ENCODE measurements at places on chromosomes 16 and 17.
A peak's percentile ranks its signal among the peaks of the same experiment; 100 is the strongest.

- no peak for DNase-seq
These were observed 13.3 kb upstream of the NUDT16L1 start for GRCh38 chr16:4679850-4680636.

DNA sequence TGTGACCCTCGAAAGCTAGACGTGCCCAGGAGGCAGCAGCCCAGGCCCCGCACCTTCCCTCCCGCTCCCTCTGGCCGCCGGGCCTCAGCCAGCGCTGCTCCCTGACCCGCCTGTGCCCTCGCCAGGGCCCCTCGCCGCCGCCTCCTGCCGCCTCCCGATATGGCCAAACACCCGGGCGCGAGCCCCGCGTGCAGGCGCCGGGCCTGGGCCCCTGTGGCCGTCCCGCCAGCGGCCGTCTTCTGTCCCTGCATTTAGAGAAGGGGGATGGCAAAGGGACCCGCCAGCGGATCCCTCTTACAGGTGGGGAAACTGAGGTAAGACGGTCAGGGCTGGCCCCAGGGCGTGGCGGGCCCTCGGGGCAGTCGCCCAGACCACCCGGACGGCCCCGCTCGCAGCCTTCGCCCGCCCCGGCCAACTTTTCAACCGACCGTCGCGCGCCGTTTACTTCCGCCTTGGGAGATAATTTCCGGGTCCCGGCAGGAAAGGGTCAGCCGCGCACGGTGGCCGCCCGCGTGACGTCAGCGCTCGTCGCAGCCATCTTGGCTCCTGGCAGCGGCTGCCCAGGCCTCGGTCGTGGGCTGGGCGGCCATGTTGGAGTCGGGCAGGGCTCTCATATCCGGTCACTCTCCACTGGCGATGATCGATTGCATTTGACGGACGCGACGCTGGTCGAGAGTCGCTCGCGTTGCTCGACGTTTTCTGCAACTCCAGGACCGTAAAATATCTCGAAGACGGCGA lies 7.0 kb upstream of the GNG13 start:
- DNase-seq, result peak; percentile 89

DNA sequence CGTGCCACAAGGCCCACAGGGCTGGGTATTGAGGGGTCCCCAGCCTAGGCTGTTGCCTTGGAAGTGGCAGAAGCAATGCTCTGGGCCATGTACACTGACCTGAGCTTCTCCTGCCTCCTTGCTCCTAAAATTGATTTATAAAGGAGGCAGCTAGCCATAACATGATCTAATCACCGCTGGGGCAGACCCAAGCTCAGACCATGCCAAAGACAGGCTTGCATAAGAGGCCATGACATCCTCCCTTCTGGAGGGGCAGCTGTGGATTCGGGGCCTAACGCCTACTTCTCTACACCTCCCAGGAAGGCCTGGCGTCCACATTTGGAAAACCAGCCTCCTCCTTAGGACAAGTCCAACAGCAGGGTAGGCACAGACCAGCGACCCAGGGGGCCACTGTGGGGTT lies 12.3 kb downstream of the HSD11B2 start:
- no peak for DNase-seq

- DNase-seq, result no peak
These were observed 1.4 kb downstream of the YPEL2 start for GRCh38 chr17:59332749-59333377.

DNA sequence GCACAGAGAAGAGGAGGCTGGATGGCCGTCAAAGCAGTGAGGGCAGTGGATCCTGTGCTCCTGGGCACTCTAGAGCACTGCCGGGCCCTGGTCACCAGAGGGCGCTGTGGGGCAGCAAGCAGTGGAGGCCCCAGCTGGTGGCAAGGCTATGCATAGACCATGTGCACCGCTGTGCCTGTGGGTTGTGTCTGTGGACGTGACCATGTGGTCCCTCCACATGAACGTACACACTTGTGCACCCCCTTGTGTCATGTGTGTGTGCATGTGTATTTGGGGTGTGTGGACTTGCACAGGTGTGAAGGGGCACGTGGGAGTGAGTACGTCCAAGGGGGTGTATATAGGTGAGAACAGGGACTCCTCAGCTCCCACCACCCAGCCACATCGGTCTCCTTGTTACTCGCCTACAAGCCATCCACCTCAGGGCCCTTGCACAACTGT lies 4.4 kb upstream of the MAP2K3 start:
- peak; percentile 91 for DNase-seq

DNA sequence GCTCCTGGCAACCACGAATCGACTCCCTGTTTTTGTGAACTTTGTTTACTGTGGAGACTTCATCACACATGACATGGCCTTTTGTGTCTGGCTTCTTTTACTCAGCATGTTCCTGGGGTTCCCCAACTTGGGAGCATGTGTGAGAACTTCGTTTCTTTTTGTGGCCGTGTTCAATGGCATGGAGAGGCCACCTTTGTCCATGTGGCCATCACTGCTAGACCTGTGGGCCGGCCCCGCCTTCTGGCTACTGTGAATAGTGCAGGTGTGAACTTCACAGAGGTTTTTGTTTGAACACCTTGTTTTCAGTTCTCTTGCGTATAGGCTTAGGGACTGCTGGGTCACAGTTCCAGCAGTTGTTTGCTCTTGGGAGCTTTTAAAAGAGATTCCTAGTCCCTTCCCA lies 5.7 kb upstream of the SLC38A8 start:
- DNase-seq, result no peak

DNA sequence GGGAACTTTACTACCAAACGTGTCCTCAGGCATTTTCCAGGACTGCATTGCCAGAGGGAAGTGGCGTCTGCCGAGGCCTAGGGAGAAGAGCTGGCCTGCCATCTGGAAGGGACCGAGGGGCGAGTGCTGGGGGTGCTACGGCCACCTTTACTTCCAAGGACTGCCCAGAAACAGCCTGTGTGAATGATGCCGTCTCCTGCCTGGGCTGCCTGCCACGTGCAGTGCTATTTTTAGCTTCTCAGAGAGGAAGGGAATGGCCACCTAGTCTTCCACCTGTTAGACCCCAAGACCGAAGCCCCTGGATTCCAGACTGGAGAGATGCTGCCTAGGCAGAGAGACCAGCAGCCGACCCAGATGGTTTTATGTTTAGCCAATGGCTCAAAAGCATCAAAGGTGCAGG lies 57.2 kb downstream of the VAC14 start:
- no peak for DNase-seq

GRCh38 chr17:28320215-28321061 lies 1.4 kb downstream of the TMEM97 start:
- no peak for DNase-seq

DNA sequence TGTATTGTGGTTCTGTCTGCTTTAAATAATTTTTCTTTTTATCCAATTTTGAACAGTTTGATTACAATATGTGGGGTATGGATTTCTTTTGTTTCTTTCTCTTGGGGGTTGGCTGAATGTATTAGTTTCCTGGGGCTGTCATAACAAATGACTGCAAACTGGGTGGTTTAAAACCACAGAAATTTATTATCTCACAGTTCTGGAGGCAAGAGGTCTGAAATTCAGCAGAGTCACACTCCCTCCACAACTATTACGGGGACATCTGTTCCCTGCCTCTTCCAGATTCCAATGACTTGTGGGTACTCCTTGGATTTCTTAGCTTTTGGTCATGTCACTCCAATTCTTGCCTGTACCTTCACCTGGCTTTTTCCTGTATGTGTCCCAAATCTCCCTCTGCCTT lies 23.7 kb downstream of the COX11 start:
- peak; percentile 67 for DNase-seq

DNA sequence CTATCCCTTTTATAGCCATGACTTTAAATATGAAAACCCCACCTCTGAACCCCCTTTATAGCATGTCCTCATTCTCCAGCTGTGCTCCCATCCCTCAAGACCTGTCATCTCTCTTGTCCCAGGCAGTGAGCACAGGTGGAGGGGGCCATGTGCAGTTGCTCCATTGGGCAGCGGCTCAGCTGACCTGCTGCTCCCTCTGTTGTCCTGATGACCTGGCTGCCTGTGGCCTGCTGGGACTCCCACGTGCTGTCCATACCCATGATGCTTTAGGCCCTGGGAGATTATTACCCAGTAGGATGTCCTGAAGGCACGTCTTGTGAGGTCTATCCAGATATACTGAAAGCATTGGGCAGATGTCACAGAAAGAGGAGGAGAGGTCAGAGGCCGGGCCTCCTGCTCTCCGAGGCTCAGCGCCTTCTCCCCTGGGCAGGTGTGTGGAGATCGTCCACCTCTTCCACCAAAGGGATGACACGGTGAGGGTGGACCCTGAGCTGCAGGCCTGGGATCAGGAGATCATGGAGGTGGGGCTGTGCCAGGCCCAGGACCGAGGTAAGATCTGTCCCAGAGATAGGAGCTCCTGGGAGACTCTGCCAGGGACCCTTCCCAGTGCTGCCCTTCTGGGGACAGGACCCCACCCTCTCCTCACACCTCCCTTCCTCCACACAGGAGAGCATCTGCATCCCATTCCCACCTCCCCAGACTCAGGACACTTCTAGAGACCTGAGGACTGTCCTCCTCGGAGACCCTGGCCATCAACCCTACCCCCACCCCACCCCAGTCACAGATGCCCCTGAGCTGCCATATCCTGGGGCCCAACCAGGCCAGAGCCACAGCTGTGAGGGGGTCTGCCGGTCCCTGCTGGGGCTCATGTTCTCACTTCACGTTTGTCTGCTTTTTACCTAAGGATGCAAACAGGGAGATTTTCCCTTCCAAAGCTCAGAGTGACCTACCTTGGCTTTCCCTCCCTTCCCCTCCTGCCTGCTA lies 58.0 kb downstream of the GOSR1 start:
- DNase-seq, result no peak

DNA sequence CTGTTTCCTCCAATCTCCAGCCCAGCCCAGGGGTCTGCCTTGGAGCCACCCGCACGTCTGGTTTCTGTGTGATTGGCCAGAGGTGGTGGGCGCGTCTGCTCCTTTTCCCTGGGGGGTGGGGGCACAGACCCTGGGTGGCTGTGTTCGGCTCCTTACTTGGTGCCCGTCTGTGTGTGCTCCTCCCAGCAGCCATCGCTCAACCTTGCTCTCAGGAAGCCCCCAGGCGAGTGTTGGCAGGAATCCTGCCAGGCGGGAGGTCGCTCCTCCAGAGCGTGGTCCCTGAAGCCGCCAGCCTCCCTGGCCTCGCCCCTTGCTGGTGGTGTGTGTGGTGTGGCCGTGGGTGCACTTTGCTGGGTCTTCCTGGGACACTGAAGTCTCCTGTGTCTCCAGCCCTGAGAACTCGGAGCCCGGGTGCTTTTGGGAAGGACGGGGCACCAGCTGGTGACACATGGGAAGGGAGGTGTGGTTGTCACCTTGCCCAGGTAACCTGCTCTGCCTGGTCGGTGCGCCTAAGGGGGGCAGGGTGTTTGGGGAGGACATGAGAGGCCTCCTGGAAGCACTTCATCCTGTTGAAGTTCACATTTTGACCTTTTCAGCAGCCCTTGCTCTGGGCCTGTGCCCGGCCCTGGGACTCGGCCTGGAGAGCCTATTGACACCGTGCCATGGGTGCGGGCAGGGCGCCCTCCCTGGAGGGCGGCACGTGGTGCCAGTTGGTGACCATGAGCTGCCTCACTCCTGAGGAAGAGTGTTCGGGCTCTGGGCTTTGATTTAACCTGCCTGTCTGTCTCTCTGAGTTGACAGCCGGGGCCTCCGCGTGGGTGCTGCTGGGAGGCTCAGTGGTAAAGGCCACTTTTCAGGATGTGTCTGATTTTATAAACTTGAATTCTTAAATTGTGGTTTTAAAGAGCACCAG lies 49.0 kb upstream of the ZNF750 start:
- DNase-seq, result no peak

DNA sequence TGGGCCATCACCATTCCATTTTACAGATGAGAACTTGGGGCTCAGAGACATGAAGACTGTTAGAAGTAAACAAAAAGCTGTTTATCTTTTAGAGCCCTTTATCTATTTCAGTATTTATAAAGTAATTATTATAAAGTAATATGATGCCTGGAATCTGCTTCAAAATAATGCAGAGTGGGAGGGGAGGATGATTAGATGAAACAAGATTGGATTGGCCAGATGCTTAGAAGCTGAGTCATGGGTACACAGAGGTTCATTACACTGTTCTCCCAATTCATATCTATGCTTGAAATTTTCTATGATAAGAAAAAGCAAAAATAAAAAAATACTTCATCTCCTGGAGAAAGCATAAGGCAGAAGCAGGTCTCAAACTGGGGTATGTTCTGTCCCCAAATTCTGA lies 29.4 kb downstream of the TOM1L2 start:
- DNase-seq, result no peak

- no peak for DNase-seq
These were observed 19.6 kb upstream of the EEF2K start for GRCh38 chr16:22186517-22186916.

GRCh38 chr17:80025796-80026195 lies 9.9 kb downstream of the TBC1D16 start:
- DNase-seq, result no peak

- DNase-seq, result no peak
These were observed 63.0 kb downstream of the NUP93 start for GRCh38 chr16:56792967-56793366.

- DNase-seq, result no peak
These were observed 6.1 kb downstream of the WWOX start for GRCh38 chr16:78105517-78105916.

- DNase-seq, result peak; percentile 24
These were observed 2.0 kb upstream of the TMEM11 start for GRCh38 chr17:21215935-21216334.

DNA sequence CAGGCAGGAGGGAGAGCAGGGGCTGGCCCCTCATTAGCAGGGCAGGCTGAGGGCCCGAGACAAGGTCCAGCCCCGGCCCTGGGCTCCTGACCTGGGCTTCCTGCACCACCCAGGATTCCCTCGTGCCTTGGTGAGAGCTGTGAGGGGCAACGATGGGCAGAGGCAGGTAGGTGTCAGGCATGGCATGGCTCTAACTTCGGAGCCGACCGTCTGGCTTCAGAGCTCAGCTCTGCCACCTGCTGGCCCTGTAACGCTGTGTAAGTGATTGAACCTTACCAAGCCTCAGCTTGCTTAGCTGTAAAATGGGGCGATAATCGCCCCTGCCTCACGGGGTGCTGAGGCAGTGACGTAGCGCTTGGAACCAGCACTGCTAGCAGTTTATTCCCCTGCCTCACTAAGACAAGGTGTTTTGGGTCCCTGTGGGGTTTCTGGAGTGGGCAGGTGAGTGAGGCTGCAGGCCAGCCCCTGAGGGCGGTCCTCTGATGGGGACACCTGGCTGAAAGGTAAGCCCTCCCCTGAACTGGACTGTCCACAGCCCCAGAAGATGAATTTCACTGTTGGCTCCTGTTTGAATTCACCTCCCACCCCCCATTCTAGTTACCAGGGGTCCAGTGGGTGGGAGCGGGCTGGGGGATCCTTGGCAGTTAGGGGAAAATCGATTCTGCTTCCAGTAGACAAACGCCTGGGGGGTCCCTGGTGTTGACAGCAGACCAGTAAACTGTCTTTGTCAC lies 184.8 kb upstream of the GSE1 start:
- peak; percentile 70 for DNase-seq

- no peak for DNase-seq
These were observed 45.9 kb upstream of the HS3ST3A1 start for GRCh38 chr17:13647543-13648021.

- DNase-seq, result no peak
These were observed 573 bp downstream of the CDT1 start for GRCh38 chr16:88804173-88804551.

GRCh38 chr16:89237733-89238132 lies 20.2 kb downstream of the ZNF778 start:
- no peak for DNase-seq

All from hematopoietic multipotent progenitor cell treated with erythropoietin and hydrocortisone succinate and interleukin-3 and kit ligand, for 8 days (in vitro differentiated cells).